ENCODE measurements at places on chromosomes 5 and 9. TPM values are rescaled to one million over a fixed set of nuclear protein-coding genes. Genes with fewer than 3 reads are reported as not detected.

Gene FBN2
- 32.7 TPM for total RNA-seq

Gene SPATA31C1
- total RNA-seq = not detected

Gene MATR3
- 240 TPM for total RNA-seq

Gene RNF183
- total RNA-seq = not detected

Gene PCDHB5
- 0.36 TPM for total RNA-seq

Gene OBP2B
- total RNA-seq = not detected

Gene NFIB
- total RNA-seq = 37.1 TPM

Gene ADAMTS12
- total RNA-seq = 0.93 TPM

Gene TMEM252
- total RNA-seq = not detected

Gene ADAM19
- 3.3 TPM for total RNA-seq

Gene NUTM2G
- total RNA-seq = not detected

Gene GHR
- total RNA-seq = 1.2 TPM

Gene NEK6
- 22.4 TPM for total RNA-seq

Gene PCDHGB2
- total RNA-seq = 0.46 TPM

Gene DAPK1
- total RNA-seq = 45.4 TPM

Gene SPARC
- 998 TPM for total RNA-seq

Gene PRRT1B
- not detected for total RNA-seq

Data from melanocyte of skin (primary cell).